ENCODE measurements at places on chromosomes 2 and 18.

GRCh38 chr2:40690525-40690924, 238.6 kb upstream of the SLC8A1 start:
- H3K36me3 ChIP-seq, result no peaks in the 10 kb centered on the region
- H3K4me1 ChIP-seq, result no peaks in the 10 kb centered on the region
- H3K27ac ChIP-seq, result no peak overlapping the region
- no peak overlapping the region for H3K4me3 ChIP-seq

- no peak overlapping the region for H3K27ac ChIP-seq
- H3K4me3 ChIP-seq, result no peak overlapping the region
- peaks cover 63% of the 10 kb centered on the region for H3K4me1 ChIP-seq
- no peaks in the 10 kb centered on the region for H3K36me3 ChIP-seq
Observed at GRCh38 chr2:170365003-170365402, 187.1 kb downstream of the MYO3B start.

- H3K27me3 ChIP-seq, result no peaks in the 10 kb centered on the region
- H3K4me3 ChIP-seq, result no peak overlapping the region
- no peak overlapping the region for H3K27ac ChIP-seq
- no peaks in the 10 kb centered on the region for H3K4me1 ChIP-seq
- DNase-seq, result no peak
- H3K36me3 ChIP-seq, result no peaks in the 10 kb centered on the region
Observed at GRCh38 chr2:8418721-8419120, 263.1 kb upstream of the ID2 start.

DNA sequence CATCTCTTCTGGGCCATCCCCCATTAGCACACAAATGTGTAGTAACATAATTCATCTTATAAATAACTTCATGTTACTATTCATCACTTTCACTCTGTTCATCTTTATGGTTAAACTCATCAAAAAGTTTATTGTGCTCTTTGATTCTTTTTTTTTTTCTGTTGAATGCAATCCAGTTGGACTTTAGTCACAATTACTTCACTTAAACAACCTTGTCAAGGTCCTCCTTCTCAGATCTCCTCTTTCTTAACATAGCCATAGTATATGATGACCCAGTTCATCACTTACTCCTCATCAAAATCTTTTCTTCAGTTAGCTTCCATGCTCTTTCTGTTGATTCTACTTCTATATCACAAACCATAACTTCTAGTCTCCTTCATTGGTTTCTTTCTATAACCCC, 80.2 kb upstream of the ZC3H15 start:
- peaks cover 10% of the 10 kb centered on the region for H3K36me3 ChIP-seq
- no peak overlapping the region for H3K4me3 ChIP-seq
- no peak overlapping the region for H3K27ac ChIP-seq
- DNase-seq, result no peak
- no peaks in the 10 kb centered on the region for H3K27me3 ChIP-seq
- no peaks in the 10 kb centered on the region for H3K4me1 ChIP-seq

DNA sequence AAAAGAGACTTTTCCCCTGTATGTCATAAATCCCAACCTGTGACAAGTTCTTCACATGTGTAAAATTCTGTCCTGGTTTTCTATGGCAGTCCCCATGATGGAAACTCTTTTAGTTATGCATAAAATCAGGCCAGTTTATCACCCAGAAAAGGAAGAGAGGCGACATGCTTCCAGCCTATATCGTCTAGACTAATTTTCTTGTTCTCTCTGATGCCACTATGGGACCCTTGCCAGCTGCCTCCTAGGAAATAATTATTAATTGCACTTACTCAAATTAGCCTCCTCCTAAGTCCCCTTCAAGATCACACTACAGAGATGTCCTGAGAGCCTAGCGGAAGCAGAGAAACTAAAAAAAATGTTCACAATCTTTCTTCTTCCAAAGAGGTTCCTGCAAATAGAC, 722.4 kb downstream of the NRXN1 start:
- no peaks in the 10 kb centered on the region for H3K36me3 ChIP-seq
- H3K4me1 ChIP-seq, result no peaks in the 10 kb centered on the region
- no peak overlapping the region for H3K4me3 ChIP-seq
- DNase-seq, result no peak

Measured in activated T-cell treated with anti-CD3 and anti-CD28 coated beads, Interleukin-2, amount 50 U/mL, for 24 hours (primary cell).